Stimulated activated CD4-positive, alpha-beta T cell treated with anti-CD3 and anti-CD28 coated beads, TNF-alpha, amount 100 ng/mL, for 1 hour (primary cell): ENCODE measurements at places on chromosomes 1 and 21.

- DNase-seq = no peak
These were observed 157.7 kb downstream of the ROR1 start for GRCh38 chr1:63931468-63931867.

DNA sequence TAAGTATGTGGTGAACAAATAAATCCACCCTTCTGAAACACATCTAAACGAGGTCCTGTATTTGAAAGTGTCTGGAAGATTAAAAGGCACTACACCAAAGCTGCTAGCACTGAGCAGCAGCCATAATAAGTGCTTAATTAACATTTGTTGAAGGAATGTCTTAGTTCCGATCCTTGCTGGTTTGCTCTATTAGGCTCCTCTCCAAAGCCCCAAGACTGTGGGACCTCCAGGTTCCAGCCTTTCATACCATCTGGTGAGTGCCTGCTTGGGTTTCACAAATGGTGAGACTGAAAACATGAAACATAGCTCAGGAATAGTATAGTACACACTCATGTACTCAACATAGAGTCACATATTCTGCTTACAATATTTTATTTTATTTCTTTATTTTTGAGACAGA lies 640 bp upstream of the CYP2J2 start:
- DNase-seq = no peak

GRCh38 chr1:245807306-245807705 lies 652.5 kb downstream of the KIF26B start:
- DNase-seq = no peak

- no peak for DNase-seq
These were observed 6.8 kb upstream of the IL24 start for GRCh38 chr1:206890125-206891060.

DNA sequence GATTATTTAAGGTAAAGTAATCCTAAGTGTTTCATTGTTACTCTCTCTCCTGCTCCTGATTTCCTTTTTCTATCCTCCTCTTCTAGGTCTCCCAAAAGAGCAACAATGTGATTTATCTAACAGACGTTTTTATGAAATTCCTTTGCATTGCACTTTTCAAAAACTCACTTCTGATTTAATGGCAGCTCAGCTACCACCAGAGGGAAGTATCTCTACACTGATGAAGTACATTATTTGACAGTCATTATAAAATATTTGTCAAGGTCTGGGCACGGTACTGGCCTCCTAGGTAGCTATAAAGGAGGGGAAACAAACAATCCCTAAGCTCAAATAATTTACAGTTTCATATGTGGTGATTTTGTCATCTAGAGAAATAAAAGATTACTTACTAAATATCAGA lies 15.6 kb downstream of the TMPRSS15 start:
- DNase-seq = no peak

DNA sequence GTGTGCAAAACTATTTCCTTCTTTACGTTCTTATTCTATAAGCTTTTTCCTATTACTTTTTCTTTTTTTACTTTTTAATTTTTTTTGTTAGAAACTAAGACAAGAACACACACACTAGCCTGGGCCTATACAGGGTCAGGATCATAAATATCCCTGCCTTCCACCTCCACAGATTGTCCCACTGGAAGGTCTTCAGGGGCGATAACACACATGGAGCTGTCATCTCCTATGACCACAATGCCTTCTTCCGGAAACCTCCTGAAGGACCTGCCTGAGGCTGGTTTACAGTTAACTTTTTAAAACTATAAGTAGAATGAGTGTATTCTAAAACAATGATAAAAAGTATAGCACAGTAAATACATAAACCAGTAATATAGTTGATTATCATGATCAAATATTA lies 10.3 kb upstream of the FAM89A start:
- DNase-seq = no peak

DNA sequence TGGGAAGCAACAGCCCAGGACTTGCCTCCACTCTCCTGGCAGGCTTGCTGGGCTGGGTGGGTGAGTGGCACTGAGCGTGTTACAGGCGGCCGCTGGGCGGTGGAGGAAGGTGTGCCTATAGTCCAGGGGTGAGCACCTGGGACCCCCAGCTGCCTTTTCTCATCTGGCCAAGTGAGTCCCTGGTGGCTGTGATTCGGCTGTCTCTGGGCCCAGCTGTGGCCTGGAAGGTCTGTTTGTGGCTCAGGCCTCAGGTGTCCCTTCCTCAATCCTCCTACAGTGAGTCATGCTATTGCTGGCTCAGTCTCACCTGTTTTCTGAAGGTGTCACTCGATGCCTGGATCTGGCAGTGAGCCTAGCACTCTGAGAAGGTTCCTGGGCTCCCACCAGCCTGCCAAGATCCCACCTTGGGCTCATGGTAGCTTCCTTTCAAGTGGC lies 564.2 kb downstream of the PTPRU start:
- no peak for DNase-seq

DNA sequence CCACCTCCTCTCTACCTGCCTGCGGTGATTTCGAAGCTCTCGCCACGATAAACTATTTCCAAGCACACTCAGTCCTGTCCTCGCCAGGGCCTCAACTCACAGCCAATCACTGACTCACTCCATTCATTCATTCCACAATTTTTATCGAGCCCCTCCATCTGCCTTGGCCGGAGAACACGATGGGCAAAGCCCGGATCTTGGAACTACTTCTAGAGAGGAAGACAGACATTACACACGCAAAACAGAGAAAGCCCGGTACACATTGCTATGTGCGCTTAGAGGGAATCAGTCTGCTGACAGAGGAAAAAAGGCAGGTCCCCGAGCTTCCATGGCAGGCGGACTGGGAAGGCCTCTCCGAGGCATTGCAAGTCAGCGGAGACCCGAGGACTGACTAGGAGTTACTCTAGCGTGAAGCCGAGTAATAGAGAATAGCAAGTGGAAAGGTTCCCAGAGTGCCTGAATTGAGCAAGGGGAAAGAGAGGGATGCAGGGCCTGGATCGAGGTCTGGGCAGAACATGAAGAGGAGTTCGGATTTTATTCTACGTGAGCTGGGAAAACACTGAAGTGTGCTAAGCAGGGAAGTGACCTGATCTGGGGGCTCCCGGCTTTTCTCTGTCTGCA lies 54.2 kb upstream of the DNAJC6 start:
- DNase-seq = no peak

DNA sequence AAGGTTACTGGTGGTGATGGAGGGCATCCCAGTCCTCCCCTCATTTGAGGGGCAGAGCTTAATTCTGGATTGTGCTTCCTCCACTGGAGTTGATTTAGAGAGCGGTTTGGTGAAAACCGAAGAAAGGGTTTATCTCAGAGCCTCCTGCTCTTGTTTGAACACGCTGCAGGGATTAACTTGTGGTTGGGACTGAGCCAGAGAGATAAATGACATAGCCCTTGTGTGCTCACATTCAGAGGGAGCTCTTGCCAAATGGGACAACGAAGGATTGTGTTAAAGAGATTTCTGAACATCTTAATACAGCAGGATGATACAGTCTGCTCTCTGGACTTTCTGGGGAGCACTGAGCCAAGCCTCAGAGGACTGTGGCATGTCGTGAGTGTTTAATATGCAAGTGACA lies 308.2 kb downstream of the DISC1 start:
- DNase-seq = no peak

DNA sequence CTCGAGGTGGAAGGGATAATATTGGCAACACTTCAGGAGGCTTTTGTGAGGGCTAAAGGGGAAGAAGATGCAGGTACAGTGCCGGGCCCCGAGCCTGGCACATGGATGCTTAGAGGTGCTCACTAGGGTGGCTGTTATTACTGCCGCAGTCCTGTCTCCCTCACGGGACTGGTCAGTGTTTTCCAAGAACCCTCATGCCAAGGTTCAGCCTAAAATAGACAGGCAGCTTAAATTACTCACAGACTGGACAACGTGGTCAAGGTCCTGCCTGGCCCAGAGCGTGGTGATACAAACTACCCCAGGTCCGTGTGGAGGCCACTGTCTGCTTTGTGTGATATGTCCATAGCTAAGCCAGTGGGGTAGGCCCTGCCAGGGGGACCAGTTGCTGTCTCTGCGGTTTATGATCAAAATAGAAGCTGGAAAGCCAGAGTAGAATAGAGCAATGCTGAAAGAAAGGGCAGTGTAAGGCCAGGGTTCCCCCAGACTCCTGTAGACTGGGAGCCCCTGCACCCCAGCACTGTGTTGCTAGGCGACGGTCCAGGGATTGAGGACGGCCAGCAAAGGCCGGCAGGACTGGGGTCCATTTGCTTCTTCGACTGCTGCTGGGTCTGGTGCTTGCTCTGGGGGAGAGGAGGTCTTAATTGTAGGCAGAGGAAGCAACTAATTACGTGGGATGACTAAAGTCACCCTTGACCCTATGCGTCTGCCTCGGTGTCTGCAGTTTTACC lies 36.1 kb downstream of the ELAPOR1 start:
- no peak for DNase-seq

DNA sequence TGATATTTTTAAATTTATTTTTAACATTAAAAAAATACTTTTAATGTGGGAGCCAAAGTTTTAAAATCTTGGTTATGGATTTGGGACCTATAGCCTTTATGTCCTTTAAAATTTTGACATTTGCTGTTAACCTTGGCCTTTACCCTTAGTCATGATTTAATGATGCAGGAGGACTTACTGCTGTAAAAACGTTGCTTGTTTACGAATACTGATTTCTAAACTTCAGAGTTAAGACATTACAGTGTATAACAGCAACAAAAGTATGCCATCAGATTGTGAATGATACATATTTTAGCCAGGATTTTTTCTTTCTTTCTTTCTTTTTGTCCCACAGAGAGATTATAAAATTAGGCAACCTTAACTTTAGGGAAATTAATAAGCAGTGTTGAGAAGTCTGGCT lies 8.9 kb downstream of the RBM15 start:
- no peak for DNase-seq

DNA sequence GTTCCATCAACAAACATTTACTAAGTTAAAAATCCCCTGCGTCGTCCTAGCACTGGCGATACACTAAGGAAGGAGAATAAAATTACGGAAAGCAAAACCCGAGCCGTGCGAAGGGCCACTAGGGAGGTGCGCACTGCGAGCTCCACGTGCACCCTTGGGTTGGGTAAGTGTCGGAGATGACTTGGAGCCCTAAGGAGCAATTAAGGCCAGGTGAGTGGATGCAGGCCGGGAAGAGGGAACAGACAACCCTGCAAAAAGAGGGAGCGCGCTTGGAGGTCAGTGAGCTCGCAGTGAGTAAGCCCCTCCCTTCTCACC lies 704 bp downstream of the WDR4 start:
- no peak for DNase-seq

- no peak for DNase-seq
These were observed 18.6 kb downstream of the TPTE start for GRCh38 chr21:10539956-10540355.

DNA sequence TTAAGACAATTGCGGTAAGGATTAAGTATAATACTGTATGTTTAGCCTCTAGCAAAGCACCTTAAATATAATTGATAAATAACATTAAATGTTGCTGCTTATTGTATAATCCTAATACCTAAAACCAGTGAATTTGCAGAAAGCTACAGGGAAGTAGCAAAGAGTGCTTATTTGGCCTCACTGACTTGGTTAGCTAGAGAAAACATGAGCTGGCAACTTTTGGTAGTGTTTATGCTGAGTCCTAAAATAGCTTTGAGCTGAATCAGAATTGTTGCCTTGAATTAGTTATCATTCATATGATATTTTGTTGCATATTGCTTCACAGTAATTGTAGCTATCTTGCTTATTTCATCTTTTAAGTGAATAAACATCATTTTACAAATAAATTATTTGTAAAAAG lies 3.5 kb downstream of the TRIM67 start:
- DNase-seq = no peak

DNA sequence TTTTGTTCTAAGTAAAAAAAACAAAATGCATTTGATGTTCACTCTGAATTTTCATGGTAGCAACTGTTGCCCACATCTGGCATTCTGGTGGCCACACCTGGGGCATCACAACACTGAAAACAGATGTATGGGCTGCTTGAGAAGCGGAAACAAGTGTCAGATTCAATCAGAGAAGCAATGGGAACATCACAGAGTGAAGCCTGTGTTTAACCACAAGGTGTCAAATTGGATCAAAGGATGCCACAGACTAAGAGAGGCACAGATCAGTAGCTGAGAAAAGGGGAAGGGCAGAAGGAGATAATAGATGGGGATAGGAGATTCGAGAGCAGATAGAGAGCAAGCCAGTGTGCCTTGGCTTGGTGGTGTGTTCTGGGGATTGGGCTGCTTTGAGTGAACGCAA lies 49.8 kb upstream of the MTF2 start:
- no peak for DNase-seq

DNA sequence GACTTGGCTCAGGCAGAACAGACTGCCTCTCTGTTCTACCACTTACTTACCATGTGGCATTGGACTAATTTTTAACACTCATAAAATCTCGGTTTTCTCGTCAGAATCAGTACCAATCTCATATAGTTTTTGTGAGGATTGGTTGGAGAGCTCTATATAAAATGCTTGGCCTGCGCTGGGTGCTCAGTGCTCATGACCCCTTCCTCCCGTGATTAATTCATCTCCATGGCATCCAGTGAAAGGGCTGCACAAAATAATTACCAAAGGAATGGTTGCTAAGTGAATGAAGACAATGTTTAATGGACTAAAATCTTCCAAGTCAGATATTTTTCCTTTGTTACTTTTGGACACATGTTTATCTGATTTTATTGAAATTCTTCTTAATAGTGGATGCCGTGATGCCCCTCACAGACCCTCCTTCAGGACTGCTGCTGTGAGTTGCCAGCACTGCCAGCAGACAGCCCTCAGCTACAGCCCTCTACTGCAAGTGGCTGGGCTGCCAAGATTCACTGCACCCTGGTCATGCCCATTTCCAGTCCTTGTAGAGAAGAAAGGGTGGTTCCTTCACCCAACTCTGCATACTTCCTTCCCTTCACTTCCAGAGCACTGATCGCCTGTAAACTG lies 436.5 kb downstream of the LMO4 start:
- DNase-seq = no peak

GRCh38 chr1:38561725-38562124 lies 297.8 kb downstream of the RRAGC start:
- DNase-seq = no peak

DNA sequence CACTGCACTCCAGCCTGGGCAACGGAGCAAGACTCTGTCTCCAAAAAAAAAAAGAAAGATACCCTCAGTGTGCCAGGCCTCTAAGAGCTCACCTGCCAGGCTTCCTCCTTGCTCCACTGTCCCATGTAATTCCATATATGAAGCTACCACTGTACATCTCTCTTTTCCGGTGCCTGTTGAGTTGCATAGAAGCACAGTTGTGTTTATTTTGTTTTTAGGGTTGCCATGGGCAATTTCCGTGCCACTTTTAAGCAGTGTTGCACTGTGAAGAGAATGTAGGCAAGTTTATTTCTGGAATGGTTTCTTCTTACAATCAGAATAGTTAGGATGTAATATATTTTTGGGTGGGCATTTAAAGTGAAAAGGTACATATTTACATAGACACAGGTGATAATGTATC lies 23.3 kb downstream of the MR1 start:
- no peak for DNase-seq

- DNase-seq = no peak
These were observed 37.1 kb downstream of the C21orf91 start for GRCh38 chr21:17782051-17782450.

DNA sequence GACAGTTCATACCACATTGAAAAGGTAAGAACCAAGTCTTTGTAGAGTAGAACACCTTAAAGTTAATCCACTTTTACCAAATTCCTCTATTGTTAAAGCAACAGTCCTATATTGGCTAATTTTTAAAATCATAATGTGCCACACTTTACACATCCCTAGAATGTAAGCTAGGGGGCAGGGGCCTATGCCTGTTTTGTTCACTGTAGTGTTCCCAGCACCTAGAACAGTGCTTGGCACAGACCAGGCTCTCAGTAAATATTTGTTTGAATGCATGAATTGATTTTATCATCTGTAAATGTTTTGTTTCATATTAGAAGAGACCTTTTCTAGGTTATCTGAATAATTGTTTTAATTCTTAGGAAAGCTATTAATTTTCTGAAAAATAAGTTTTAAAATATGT lies 9.1 kb downstream of the SMAP2 start:
- DNase-seq = no peak
